ENCODE measurements at places on chromosomes 2 and 18.

- DNase-seq = no peak
Observed at GRCh38 chr2:16869711-16870110, 204.1 kb upstream of the CYRIA start.

GRCh38 chr2:237968048-237968862, 1.4 kb downstream of the UBE2F start:
- no peak for DNase-seq

DNA sequence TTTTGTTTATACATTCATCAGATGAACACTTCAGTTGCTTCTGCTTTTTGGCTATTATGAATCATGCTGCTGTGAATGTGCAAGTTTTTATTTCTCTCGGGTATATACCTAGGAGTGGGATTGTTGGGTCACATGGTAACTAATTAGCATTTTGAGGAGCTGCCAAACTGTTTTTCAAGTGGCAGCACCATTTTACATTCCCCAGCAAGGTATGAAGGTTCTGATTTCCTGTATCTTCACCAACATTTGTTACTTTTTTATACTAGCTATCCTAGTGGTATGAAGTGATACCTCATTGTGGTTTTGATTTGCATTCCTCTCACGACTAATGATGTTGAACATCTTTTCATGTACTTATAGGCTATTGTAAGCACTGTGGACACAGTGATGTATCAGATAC, 53.9 kb downstream of the DYNC1I2 start:
- no peak for DNase-seq

DNA sequence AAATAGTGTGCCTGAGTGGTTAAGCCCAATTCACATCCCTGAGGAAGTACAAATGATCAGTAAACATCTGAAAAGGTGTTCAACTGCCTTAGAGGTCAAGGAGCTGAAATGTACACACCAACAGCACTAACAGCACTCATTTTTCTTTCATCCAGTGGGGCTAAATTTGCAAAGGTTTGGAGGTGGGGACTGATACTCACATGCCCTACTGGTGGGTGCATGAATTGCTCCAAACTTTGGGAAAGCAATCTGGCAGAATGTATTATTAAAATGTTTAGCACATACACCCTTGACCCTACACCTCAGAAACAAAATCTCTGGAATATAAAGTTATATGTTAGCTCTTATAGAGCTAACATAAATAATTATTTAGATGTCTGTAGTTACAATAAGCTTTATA, 19.0 kb upstream of the FAM178B start:
- DNase-seq = no peak

DNA sequence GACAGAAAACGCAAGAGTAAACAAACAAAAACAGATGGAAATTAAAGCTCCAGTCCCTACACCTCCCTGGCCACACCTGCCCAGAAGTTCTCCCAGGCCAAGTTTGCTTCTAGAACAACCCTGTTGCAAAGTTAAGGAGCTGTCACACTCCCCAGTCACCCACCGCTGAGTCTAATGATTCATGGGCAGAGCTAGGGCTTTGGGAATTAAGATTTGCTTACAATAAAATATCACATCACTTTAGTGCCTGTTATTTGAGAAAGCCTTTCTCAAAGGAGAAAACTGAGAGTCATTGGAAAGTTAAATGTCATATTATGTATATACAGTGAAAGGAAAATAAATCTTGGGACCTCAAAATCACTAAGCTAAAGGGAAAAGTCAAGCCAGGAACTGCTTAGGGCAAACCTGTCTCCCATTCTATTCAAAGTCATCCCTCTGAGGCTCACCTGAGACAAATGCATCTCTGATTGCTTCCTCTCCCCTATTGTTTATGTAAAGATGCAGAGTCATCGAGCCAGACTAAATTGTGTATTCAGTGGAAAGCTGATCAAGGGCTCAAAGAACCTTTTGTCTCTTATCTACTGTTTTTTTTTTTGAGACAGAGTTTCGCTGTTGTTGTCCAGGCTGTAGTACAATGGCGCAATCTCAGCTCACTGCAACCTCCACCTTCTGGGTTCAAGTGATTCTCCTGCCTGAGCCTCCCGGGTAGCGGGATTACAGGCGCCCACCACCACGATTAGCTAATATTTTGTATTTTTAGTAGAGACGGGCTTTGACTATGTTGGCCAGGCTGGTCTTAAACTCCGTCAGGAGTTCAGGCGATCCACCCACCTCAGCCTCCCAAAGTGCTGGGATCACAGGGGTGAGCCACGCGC, 2.8 kb downstream of the CRYGB start:
- DNase-seq = no peak

- no peak for DNase-seq
Observed at GRCh38 chr2:71466301-71467179, 13.2 kb downstream of the DYSF start.

DNA sequence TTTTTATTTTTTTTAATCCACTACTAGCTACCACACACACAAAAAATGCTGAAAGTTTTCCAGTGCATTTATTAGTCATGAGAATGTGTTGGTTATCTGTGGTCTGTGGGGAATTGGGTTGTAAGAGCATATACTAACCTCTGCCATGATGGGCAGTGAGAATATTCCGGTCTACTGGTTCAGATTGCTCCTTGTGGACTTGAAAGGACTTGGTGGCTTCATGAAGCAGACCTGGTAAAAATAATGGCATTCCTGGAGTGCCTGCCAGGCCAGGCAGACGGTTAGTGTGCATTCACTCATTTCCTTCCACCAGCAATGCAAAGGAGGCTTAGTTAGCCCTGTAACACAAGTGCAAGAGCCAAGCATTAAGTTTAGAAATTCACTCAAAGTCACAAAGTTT, 150.8 kb downstream of the THSD7B start:
- DNase-seq = no peak

DNA sequence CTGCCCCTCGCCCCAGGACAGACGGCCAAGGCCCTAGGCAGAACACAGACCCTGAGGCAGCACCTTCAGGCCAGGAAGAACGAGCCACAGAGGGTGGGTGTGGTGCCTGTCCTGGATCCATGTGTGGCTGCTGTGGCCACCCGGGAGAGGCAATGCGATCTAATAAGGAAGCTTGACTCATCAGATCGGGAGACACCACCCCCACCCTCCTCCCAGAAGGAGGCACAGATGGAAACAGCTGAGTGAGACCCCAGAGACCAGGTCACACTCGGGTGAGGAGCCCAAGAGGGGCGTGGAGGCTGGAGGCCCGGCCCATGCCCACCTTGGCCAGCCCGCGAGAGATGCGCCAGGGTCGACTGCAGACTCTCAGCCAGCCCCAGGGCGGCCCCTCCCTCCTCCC, 20.3 kb downstream of the KCNG2 start:
- DNase-seq = no peak

DNA sequence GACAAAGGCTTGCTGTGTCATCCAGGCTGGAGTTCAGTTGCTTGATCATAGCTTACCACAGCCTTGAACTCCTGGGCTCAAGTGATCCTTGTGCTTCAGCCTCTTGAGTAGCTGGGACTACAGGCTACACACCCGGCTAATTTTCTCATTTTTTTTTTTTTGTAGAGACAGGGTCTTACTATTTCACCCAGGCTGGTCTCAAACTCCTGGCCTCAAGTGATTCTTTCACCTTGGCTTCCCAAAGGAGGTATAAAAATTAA, 178.0 kb downstream of the MTCL1 start:
- DNase-seq = no peak

GRCh38 chr2:240219208-240219890, 78.9 kb upstream of the OTOS start:
- no peak for DNase-seq

DNA sequence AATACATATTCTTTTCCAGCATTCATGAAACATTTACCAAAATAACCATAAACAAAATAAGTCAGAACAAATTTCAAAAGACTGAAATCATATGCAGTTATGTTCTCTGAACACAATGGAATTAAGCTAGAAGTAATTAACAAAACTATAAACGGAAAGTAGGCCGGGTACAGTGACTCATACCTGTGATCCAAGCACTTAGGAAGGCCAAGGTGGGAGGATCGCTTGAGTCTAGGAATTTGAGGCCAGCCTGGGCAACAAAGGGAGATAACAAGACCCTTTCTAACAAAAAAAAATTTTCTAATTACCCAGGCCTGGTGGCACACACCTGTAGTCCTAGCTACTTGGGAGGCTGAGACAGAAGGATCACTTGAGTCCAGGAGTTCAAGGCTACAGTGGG, 14.9 kb downstream of the ATAD2B start:
- DNase-seq = no peak

All from NCI-H524 treated with DMSO at 0.1 percent for 48 hours (cell line).